Fibroblast of skin of scalp (primary cell): ENCODE measurements at places on chromosomes 7 and 10.

DNA sequence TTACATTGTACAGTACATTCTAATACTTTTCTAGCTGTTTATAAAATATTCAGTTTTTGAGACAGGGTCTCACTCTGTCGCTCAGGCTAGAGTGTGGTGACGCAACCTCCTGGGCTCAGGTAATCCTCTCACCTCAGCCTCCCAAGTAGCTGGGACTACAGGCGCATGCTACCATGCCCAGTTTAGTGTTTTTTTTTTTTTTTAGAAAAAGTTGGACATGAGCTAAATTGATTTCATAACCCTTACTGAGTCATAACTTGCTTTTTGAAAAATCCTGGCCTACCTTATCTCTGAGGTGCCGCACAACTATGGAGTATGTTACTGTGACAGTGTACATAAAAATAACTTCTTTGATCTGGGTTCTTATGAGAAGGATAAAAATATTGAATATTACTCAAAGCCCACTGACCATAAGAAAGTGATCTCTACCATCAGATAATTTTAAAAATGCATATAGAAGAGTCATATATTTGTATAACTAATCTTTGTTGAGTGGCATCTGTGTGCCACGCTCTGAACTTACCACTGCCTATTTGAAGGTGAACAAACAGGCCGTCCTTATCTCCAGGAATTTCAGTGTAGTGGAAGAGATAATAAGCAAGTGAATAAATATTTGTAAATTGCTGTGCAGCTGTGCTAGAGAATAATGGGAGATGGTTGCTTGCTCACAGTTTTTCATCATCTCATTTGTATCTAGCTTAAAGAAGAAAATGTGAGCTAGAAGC lies 73.2 kb downstream of the PPP1R9A start:
- no peak for DNase-seq

- no peak for DNase-seq
Measured at GRCh38 chr7:130943981-130944380, 210.0 kb upstream of the KLF14 start.

DNA sequence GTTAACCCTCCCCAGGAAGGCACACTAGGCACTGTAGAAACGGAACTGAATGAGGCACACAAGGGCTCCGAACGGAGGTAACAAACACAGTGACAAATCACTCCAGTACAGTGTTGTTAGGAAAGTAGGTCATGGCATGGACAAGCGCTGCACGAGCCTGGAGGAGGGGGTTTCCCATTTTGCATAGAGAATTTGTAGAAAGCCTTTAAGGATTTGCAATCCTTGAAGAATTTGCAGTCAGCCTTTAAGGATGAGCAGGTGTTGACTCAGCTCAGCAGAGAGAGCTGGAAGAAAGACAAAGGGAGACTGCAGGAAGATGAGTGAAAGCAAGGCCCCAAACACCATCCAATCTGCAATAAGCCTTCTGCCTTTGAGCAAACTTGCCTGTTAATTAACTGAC lies 51.1 kb upstream of the PPP1R3C start:
- peak; percentile 79 for DNase-seq

GRCh38 chr10:77244746-77245145 lies 392.9 kb downstream of the KCNMA1 start:
- no peak for DNase-seq

- DNase-seq = no peak
Measured at GRCh38 chr7:4470246-4470645, 211.8 kb upstream of the FOXK1 start.

- peak; percentile 58 for DNase-seq
Measured at GRCh38 chr10:10247585-10247984, 770.1 kb upstream of the CELF2 start.

- no peak for DNase-seq
Measured at GRCh38 chr7:157089100-157089610, 49.6 kb upstream of the UBE3C start.

- DNase-seq = peak; percentile 74
Measured at GRCh38 chr7:43083106-43083505, 29.3 kb upstream of the HECW1 start.

DNA sequence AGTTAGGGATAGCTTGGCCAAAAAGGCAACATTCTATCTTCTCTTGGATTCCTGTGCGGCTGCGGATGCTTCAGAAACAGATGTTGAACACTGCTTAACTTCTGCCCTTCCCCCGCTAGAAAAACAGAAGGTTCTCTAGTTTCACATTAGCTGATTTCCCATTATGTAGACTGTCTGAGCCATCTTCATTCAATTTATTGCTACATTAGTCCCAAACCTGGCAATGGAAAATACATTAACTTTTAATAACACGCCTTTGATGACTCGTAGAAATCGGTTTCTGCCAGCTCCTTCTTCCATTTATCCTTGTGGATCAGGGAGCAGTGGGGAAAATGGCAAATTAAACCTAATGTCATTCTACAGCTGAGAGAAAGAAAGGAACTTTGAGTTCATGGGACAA lies 119.9 kb downstream of the SLC16A9 start:
- no peak for DNase-seq

GRCh38 chr7:141306081-141306480 lies 232.2 kb downstream of the TMEM178B start:
- DNase-seq = no peak

GRCh38 chr7:91912494-91912893 lies 28.2 kb upstream of the AKAP9 start:
- peak; percentile 18 for DNase-seq

DNA sequence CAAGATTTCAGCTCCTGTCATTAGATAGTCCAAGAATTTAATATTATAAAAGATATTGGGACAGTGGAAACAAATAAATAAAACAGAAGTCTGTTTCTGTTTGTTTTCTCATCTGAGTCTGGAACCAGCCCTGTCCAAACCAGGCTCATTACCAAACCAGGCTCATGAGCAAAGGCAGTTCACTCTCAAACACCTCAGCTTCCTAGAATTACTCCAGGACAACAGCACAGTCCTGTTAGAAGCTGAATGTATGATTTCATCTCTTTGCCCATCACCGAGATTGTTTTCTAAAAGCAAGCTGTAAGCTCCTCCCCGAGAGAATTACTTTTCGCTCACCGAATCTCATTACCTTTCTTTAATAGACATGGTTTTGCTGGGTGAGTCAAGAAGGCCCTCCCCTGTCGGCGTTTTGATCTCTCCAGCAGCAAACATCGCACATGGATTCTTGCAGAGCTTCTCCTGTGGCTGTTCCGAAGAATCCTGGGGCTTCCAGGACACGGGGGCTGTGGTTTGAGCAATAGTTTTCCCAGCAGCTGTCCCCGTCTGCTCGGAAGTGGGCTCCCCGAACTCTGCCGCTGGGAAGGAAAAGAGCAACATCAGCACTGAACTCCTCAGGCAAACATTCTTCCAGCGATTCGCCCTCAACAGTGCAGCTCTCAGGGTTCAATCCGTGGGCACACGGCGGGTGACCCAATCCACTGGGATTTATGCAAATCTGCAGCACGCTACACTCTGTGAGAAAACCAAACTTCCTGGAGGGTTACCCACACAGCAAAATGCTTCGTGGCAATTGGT lies 112.5 kb downstream of the SVIL start:
- DNase-seq = peak; percentile 43

GRCh38 chr7:133367561-133367960 lies 114.7 kb downstream of the EXOC4 start:
- DNase-seq = no peak

DNA sequence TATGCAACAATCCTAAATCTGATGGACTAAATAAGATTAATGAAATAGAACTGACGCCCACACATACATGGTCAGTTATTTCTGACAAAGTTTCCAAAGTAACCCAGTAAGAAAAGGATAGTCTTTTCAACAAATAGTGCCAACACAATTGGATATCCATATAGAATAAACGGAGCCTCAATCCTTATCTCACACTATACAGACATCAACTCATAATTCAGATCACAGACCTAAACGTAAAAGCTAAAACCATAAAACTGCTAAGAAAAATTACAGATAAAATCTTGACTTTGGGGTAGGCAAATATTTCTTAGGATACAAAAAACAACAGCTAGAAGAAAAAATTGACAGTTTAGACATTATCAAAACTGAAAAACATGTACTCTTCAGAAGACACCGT lies 8.5 kb downstream of the CACUL1 start:
- DNase-seq = no peak

DNA sequence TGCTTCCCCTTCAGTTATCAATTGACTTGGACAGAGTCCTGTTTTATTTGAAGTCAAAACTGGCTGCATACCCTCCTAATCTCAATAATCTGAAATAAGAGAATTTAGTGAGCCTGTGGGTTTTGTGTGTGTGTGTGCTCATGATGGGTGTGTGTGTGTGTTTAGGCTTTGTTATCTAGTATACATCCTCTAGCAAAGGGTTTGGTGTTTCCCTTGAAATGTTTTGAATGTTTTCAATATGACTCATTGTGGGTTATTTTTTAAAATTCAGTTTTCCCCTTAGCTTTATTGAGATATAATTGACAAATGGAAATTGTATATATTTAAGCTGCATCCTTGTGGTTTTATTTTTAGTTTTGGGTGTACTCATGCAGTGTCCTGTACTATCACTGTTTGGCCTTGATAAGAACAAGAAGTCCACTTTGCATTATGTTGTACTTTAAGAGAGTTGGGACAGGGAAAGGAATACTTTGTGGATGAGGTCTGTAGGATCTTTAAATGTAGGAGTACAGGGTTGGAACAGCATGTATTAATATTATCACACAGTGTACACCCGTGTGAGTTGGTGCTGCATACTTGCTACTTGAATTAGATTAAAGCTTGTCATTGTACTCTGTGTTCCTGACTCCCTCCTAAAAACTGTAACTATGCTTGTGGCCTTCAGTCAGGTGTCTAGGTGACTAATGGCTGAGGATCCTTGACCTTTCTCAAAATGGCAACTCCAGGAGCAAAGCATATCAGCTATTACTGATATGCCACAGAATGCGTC lies 58.3 kb downstream of the VCL start:
- DNase-seq = peak; percentile 78

DNA sequence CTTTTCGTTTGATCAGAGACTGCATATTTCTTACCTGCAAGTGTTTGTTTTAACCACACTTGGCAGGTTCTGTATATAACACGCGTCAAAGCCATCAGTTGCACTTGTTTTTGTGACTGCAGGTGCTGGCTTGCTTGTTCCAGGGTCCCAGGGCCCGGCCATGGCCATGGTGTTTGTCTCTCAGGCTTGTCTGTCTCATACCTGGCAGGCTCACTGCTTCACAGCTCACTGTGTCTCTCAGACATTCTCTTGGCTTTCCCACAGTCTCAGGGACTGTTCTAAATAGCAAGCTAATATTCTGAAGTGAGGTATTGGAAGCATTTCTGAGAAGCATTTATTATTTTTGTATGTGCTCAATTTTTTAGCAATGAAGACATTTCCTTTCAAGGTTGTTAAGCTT lies 46.9 kb downstream of the GPR141 start:
- DNase-seq = no peak

GRCh38 chr7:28168393-28169158 lies 12.0 kb downstream of the JAZF1 start:
- DNase-seq = no peak

DNA sequence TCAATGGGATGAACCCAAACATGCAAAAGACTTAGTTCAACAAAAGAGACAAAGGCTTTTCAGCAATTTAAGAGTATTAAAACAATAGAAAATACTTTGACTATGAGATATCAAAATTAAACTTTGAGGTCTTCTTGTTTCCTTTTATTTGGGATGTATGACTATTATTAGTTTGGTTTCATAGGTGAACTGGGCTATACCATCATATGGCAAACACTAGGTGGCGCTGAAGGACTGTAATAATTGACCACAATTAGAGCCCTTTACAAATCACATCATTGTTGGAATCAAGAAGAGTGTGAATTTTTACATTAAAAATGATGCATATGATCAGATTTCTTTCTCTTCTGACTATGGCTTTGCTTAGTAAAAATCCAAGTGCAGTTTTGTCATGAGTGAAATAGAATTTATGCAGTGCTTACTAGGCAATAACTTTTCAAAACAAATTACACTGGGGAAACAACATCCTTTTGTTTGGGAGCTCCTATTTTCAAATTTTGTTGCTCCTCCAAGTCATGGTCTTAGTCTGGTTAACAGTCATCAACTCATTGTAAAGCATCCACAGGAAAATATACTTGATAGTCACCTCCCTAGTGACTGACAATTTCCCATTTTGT lies 14.7 kb upstream of the NXPH1 start:
- DNase-seq = peak; percentile 55

DNA sequence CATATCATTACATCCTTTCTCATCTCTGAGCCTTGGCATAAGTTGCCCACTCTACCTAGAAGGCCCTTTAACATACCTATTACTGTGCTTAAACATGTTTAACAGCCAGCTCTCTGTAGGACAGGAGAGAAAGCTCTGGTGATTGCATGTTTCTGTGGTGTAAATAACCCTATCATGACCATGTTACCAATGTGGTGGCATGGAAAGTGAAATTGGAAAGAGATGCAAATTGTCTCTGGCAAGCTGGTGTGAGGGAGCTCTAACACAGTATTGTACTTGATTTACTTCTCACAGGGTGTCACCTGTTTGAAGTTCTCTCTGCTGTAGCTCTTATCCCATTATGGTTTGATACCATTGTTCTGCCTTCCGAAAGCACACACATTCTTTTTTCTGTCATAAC lies 231.8 kb upstream of the DKK1 start:
- no peak for DNase-seq

DNA sequence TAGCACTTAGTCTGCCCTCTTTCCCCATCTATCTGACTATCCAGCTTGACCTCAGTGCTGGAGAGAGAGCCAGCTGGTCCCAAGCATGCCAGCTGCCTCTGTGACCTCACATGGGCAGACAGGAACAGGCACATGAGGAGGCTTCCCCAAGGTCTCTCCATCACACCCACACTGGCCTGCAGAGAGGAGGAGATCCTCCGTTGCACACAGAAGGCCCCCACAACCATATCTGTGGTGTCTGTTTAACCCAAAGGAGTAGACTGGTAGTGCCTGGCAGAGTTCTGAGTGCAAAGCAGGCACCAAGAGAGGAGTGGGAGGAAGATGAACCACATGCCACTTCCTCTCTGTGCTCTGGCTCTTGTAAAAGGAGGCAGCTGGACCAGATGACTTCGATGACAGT lies 4.8 kb upstream of the ANK3 start:
- no peak for DNase-seq

DNA sequence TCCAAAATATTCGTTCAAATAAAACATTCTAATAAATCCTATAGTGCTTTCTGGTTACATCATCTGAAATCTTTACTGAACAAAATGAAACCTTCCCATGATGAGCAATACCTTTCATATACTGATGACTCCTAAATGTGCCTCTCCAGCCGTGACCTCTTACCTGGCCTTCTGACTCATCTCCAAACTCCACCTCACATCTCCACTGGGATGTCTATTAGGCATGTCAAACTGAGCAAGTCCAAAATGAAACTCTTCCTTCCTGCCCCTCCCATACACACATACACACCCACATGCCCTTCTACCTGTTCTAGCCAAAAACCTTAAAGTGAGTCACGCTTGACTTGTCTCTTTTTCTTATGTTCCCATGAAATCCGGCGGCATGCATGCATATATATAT lies 22.9 kb downstream of the GSAP start:
- no peak for DNase-seq

GRCh38 chr10:7547206-7547605 lies 119.6 kb downstream of the ITIH5 start:
- no peak for DNase-seq

- DNase-seq = peak; percentile 63
Measured at GRCh38 chr10:92575961-92576360, 2.1 kb upstream of the IDE start.
